HS-27A (cell line): ENCODE measurements at places on chromosomes 11 and 22.

DNA sequence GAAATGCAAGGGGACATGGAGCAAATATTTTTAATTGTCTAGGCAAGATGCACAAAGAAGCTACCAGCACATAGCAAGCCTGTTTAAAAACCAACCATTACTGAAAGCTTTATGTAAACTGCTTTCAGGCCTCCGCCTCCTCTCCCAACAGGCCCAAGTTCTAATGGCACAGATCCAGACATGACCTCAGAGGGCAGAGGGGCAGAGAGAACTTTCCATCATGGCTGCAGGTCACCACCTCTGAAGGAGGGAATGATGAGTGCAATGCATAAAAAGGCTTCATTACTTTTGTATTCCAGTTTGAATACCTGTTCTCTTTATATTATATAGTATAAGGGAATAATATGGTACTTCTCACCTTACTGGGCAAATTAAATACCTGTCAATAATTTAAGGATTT, 15.2 kb downstream of the DDX17 start:
- no peak for DNase-seq

- no peak for DNase-seq
Measured at GRCh38 chr11:35272391-35272902, 133.5 kb downstream of the CD44 start.

DNA sequence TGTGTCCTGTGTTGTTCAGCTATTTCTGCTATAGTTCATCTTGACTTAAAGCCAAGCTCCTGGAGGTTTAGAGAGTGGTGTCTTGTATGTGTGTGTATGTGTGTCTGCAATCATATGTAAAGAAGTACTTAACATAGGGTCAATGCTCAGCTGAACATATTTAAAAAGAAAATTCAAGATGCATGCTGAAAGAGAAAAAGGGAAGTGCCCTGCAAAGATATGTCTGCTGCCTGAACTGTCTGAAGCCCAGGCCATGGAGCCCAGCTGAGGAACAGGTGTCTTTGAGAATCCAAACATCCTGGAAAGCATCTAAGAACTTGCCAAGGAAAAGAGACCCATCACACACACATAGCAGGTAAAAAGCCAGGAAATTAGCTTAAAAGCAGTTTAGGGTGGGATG, 6.6 kb downstream of the TCN1 start:
- DNase-seq, result no peak

DNA sequence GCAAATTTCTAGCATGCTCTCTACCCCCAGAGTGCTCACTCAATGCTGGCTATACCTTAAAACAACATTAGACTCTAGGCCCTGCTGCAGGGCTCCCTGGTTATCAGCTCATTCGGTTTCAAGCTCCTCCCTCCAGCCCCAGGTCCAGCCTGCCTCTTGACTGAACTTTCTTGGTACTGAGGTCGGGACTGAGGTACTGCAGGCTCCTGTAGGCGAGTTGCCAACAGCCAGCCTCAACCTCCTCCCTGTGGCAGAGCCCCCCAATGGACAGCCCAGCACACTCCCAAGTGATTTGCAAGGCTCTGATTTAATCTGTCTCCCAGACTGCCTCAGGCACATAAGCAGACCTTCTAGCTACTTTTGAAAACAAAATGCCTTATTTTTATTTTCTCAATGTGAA, 73.6 kb upstream of the EIF3M start:
- DNase-seq, result no peak

DNA sequence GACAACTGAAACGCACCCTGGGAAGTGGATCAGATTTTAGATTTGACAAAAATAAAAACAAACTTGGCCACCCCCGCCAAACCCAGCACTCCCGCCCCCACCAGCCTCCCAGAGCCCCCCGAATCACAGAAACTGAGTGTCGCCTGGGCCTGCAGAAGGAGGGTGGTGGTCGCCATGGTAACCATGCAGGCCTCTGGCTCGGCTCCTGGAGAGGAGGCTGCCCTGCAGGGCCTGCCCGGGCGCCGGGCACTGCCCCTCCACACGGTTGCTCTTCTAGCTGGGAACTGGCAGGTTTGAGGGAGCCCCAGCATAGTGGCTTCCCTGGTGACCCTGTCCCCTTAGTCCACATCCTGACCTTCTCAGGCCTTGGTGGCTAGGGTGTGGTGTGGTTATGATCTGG, 19.3 kb downstream of the CACNA1I start:
- DNase-seq, result no peak
